ENCODE measurements at places on chromosomes 13 and 19. TPM values are rescaled to one million over a fixed set of nuclear protein-coding genes. Genes with fewer than 3 reads are reported as not detected.

The ZNF333 gene
- 45.9 TPM for total RNA-seq

The THSD8 gene
- 3.2 TPM for total RNA-seq

The SIGLEC14 gene
- total RNA-seq, result 0.69 TPM

The PDX1 gene
- total RNA-seq, result not detected

The CYP2B6 gene
- not detected for total RNA-seq

The CEACAM16 gene
- not detected for total RNA-seq

The UNC13A gene
- 0.09 TPM for total RNA-seq

The CDC16 gene
- 87.9 TPM for total RNA-seq

The SLC7A1 gene
- 38.6 TPM for total RNA-seq

The SYNGR4 gene
- not detected for total RNA-seq

The TNFSF11 gene
- total RNA-seq, result 0.33 TPM

The DNAJC15 gene
- 9.7 TPM for total RNA-seq

The ADPRHL1 gene
- total RNA-seq, result 1.5 TPM

The PALM gene
- not detected for total RNA-seq

The CHST8 gene
- total RNA-seq, result not detected

The WDR87 gene
- not detected for total RNA-seq

The ZNF93 gene
- 8.8 TPM for total RNA-seq

The HS6ST3 gene
- not detected for total RNA-seq

The FAAP24 gene
- total RNA-seq, result 1.8 TPM

The PNMA8C gene
- not detected for total RNA-seq

The KIR2DL1 gene
- total RNA-seq, result not detected

The SYMPK gene
- 98.2 TPM for total RNA-seq

The SPRED3 gene
- 3.0 TPM for total RNA-seq

The ANKRD24 gene
- 1.9 TPM for total RNA-seq

The ZNF610 gene
- 6.0 TPM for total RNA-seq

The ALG5 gene
- 23.3 TPM for total RNA-seq

The PIH1D1 gene
- total RNA-seq, result 186 TPM

The WIZ gene
- total RNA-seq, result 28.7 TPM

The FPR1 gene
- total RNA-seq, result not detected

The ZNF135 gene
- total RNA-seq, result 0.41 TPM

The GRIK5 gene
- total RNA-seq, result 0.17 TPM

The FAM216B gene
- total RNA-seq, result not detected

The ZNF560 gene
- total RNA-seq, result not detected

The ITM2B gene
- 670 TPM for total RNA-seq

The GJB6 gene
- total RNA-seq, result 0.69 TPM

The KHSRP gene
- 169 TPM for total RNA-seq

The CACNA1A gene
- total RNA-seq, result 0.35 TPM

The HCN2 gene
- total RNA-seq, result 2.5 TPM

The C19orf53 gene
- total RNA-seq, result 85.0 TPM

The ZNF607 gene
- total RNA-seq, result 13.0 TPM

The CASP14 gene
- total RNA-seq, result not detected

The GGACT gene
- 6.7 TPM for total RNA-seq

The CCDC106 gene
- total RNA-seq, result 1.2 TPM

The MBD3L2 gene
- not detected for total RNA-seq

The CYP4F12 gene
- total RNA-seq, result 5.2 TPM

The BCAM gene
- not detected for total RNA-seq

The ZNF492 gene
- 0.64 TPM for total RNA-seq

The JAK3 gene
- 135 TPM for total RNA-seq

The CEACAM5 gene
- total RNA-seq, result not detected

The LRRC63 gene
- total RNA-seq, result 0.75 TPM

The OLFM4 gene
- not detected for total RNA-seq

The SERP2 gene
- not detected for total RNA-seq

The RSPH6A gene
- 0.29 TPM for total RNA-seq

The LILRA1 gene
- not detected for total RNA-seq

The PCP2 gene
- total RNA-seq, result 5.7 TPM

The ACP4 gene
- not detected for total RNA-seq

The MBOAT7 gene
- total RNA-seq, result 55.5 TPM

The DCT gene
- total RNA-seq, result 0.53 TPM

The FAM124A gene
- not detected for total RNA-seq
